ENCODE measurements at places on chromosomes 6 and 20.

DNA sequence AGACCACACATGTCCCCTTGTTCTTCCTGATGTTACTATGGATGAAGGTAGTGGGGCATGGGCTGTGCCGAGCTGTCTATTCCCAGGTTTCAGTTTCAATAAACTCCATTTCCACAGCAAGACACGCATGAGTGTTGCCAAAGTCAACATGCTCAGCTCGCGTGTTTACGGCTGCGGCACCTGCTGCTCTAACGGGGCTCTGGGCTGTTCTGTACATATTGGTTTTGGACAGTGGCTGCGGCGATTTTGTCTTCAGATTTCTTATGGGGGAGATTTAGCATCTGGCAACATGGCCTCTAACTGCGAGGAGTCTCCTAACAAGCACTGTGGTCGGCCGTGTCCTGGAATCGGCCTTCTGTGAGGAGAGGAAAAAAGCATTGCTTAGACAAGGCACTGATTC, 58.6 kb downstream of the TMEM242 start:
- DNase-seq: no peak

GRCh38 chr6:63306420-63306819, 13.4 kb downstream of the LGSN start:
- no peak for DNase-seq

DNA sequence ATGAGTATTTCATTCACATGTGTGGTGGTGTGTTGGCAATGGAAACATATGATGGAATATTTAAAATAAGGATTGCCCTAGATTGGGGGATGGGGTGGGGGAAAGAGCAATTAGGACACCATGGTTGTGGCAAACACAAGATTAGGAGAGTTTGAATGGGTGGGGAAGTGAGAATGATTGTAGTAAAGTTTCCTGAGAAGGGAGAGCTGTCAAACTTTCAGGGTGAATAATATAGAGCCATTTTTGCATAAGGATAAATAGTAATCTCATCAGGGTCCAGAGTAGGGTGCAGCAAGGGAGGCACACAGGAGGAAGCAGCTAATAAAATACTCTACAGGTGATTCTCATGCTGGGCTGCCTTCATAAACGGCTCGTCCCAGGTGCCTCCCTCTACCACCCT, 294.9 kb upstream of the MARCKS start:
- DNase-seq: no peak

GRCh38 chr6:70112716-70113115, 190.2 kb downstream of the COL9A1 start:
- no peak for DNase-seq

- no peak for DNase-seq
These were observed 9.1 kb downstream of the MTRF1L start for GRCh38 chr6:152993431-152993830.

GRCh38 chr20:19181552-19181951, 30.9 kb upstream of the SLC24A3 start:
- no peak for DNase-seq

GRCh38 chr6:6870921-6871320, 236.8 kb upstream of the RREB1 start:
- no peak for DNase-seq

- no peak for DNase-seq
These were observed 68.7 kb downstream of the PHACTR1 start for GRCh38 chr6:12785301-12785700.

DNA sequence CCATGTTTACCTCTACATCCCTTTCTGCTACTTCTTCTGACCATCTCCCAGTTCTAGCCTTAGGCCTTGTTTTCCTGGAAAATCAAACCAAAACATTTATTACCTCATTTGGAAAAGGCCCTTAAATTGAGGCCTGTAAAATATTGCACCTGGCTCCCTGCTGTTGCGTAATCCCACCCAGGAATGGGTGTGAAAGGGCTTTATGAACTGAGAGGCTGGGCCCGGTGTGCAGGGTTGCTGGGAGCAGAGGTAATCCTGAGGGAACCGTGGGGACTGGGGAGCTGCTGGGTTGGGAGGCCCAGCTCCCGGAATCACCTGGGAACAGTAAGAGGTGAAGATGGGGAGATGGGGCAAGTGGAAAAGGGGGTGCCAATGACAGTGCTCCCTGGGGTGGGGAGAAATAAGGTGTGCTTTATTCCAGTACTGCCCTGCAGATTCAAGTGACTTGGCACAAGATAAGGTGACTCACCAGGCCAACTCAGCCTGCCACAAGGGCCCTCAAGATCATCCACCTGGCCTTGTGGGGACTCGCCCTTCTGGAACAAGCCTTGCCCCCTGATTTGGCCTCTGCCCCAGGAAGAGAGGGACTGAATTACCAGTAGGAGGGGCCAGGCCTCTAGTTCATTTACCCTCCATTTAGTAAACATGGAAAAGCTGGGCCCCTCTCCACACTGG, 44.2 kb downstream of the KCNK5 start:
- DNase-seq: no peak

- DNase-seq: no peak
These were observed 71.9 kb upstream of the MLN start for GRCh38 chr6:33875696-33876095.

DNA sequence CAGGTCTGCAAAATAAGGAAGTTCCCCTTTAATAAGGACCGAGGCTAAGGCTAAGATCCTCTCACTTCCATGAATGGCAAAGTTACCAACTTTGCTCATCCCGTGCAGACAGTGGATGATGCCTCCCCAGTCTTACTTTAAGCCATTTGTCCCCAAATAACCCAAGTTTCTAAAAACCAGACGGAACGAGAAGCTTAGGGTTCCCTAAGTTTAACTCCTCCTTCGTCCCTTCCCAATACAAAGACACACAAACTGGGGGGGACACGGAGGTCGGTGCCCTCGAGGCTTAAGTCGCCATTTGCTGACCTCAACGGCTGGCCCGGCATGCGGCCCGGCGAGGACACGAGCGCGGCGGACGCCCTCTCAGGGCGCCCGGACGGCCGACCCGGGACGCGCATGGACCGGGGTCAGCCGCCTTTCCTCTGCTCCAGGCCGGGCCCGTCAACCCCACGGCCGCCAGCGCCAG, 527 bp downstream of the FBXO30 start:
- DNase-seq: peak; percentile 84

GRCh38 chr6:19692506-19693298, 144.5 kb upstream of the ID4 start:
- DNase-seq: no peak

- no peak for DNase-seq
These were observed 10.3 kb upstream of the TCP11 start for GRCh38 chr6:35151466-35151865.

DNA sequence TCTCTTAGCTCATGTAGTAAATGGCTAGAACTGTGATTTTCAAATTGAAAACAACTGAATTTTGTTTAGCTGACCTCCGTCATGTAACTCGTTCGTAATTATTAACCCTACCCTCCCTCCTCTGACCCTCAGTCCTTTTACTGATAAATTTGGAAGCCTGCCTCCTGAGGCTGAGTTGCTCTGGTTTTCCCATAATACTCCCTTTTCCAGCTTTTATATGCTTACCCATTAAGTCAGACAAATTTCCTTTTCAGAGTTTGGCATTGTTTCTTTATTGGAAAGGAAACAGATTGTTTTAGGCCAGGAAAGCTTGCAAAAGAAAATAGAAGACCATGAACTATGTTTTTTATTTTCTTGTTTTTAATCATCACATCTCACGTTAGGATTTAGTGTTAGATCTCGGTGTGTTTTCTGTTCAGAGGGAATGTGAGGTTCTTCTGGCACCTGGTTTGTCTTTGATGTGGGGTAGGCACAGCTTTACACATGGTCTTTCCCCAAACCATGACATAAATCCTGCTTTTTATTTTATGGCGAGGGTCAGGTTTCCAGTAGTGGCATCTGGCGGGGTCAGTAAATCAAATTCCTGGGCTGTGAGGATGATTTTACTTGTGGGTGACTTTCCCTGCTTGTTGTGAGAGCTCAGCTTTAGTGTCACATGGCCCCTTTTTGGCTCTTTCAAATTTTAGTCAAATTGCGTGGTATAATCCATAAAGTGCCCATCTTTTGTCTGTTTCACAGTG, 24.5 kb downstream of the PLCB4 start:
- DNase-seq: no peak

GRCh38 chr20:62227977-62228958, 8.2 kb upstream of the HRH3 start:
- DNase-seq: no peak
